A549 treated with GW870086 at 1 μM for 4 hours (cell line): ENCODE measurements at places on chromosomes 6 and 20. TPM values are rescaled to one million over a fixed set of nuclear protein-coding genes. Genes with fewer than 3 reads are reported as not detected.

The GPR6 gene
- not detected in 5 replicates for total RNA-seq

The RUNX2 gene
- total RNA-seq = 1.5 to 2.0 TPM (median 1.8 TPM) in 5 replicates

The PARD6B gene
- total RNA-seq = 2.6 to 3.5 TPM (median 3.2 TPM) in 5 replicates

The TFAP2C gene
- 13.5 to 16.3 TPM (median 15.6 TPM) in 5 replicates for total RNA-seq

The SNPH gene
- 3.6 to 4.7 TPM (median 4.1 TPM) in 5 replicates for total RNA-seq

The TOX2 gene
- 8.5 to 13.6 TPM (median 11.6 TPM) in 5 replicates for total RNA-seq

The PRELID3B gene
- total RNA-seq = 54.9 to 71.9 TPM (median 61.7 TPM) in 5 replicates

The HAO1 gene
- not detected in 5 replicates for total RNA-seq

The RARS2 gene
- 21.2 to 22.5 TPM (median 21.4 TPM) in 5 replicates for total RNA-seq

The BPIFB6 gene
- total RNA-seq = not detected in 5 replicates

The CAPN11 gene
- 0.09 TPM in 1 of 5 replicates, not detected in the others for total RNA-seq

The SEL1L2 gene
- not detected in 5 replicates for total RNA-seq

The GPLD1 gene
- 0.88 to 1.1 TPM (median 1.1 TPM) in 5 replicates for total RNA-seq

The PLAGL1 gene
- 5.1 to 7.5 TPM (median 7.2 TPM) in 5 replicates for total RNA-seq
